ENCODE measurements at places on chromosomes 7 and 10.

DNA sequence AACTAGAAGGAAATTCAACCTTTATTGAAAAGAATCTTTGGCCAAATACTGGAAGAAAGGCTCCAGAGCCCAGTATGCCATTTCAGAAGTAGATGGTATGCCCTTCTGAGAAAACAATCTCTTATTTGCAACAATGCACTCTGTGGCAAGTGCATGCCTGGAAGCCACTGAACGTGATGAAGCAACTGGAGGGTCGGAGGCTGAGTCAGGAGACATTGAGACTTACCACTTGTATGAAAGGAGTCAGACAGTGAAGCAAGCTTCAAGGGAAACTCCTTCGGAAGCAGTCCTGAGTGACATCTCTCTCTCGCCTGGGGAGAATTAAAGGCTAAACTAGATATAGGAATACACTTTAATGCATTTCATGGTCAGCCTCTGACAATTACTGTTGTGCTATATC, 353.7 kb downstream of the NRG3 start:
- no peak for DNase-seq

GRCh38 chr10:46540412-46541016, 15.9 kb downstream of the GPRIN2 start:
- DNase-seq: peak; percentile 16

GRCh38 chr7:105879782-105880181, 3.4 kb upstream of the ATXN7L1 start:
- no peak for DNase-seq

DNA sequence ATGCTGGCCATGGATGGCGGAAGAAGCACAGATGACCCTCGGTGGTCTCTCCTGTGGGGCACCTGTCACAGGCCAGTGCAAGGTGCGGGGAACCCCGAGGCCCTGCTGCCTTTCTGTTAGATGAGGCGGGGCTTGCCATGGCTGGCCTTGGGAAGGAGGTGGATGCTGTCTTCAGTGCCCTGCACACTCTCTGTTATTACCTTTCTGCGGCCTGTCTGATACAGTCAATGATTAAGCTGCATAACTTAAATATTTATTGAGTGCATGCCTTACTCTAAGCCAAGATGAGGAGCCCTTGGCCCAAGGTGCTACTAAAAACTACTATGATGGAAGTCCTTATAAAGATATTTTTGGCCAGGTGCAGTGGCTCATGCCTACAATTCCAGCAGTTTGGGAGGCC, 36.7 kb upstream of the MNX1 start:
- no peak for DNase-seq

DNA sequence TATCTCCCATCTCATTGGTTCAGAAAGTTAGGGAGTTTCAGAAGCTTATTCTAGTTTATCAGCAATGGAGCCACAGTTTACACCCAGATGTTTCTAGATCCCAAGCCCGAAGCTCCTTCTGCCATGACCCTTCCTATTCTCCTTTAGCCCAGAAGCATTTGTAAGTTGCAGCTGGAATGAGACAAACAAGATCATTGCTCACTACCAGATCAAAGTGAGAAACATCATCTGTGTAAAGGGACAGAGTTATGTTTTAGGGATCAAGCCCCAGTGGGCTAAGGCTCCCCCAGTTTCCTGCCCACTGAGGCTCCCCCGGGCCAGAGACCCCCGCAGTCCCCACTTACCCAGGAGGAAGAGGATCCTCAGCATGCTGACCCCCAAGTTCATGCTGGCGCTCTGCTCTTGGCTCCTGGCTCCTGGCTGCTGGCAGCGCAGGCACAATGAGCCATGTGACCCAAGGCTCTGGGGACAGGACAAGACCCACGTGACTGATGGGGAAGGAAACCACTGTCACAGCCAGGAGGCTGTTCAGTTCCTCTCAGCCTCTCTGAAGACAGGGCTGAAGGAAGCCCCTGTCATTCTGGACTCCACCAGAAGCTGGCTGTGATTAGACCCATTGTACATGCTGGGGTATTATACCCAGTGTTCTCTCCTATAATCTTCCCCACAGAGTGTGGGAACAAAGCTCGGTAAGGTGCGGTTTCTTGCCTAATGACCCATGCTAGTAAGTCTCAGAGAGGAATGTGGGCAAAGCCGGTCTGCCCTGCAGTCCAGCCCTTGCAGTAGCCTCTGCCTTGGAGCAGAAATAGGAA, at the start of gene TMEM273:
TSS of gene TMEM273 (minus strand) at position 442 of the 812 bp plus-strand sequence. CDS start at position 387, 55 bp downstream.
- DNase-seq: no peak

DNA sequence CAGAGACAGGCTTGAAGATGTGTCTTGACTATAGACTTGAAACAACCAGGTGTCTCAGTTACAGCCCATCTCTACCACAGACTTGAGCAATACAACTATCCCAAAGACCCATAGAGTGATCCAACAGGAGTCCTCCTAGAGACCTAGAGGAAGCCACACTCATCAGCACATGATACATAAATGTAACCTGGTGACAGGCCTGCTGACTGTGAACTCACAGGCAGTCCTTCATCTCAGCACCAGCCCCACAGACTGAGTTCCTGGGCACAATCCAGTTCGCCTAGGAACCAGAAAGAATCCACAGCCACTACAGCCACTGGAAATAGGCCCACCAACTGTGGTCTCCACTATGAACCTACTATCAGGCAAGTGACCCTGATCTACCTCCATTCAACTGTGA, 121.3 kb downstream of the MACC1 start:
- no peak for DNase-seq

DNA sequence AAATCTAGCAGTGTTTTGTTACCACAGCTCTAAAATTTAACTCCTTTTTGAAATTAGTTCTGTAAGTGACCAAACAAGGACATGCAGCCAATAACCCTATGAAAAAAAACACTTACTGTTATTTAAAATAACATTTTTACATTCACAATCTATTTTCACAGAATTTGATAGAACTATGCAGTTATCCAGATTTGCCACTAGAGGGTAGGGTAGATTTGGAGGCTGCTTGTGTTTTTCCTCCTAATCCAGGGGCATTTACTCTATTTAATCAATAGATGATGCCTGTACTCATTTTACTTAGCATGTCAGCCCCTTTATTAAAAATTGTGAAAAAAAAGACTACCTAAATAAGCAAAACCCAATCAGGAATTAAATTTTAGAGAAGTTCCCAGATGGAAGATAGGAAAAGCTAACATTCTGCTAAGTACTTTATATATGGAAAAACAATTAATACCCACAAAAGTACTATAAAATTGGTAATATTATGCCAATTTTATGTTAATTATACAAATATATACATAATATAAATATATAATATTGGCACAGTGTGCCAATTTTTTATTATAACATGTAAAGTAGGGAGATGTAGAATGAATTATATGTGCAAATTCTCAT, 18.1 kb upstream of the LIPK start:
- no peak for DNase-seq

DNA sequence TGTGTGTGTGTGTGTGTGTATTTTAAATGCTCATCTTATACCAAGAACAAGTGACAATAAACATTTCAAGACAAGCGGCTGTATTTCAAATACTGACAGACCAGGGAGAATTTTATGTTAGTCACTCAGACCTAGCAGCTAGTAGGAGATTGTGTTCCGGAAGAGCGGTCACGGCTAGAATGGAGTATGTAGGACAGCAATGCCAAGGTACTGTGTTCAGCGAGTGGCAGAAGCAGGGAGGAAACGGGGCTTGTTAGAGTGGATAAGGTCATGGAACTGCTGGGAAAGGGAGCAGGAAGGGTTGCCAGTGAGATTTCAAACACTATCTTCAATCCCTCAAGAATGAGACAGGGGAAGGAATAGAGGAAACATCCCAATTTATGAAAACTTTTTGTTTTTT, 260.5 kb upstream of the PITRM1 start:
- no peak for DNase-seq

DNA sequence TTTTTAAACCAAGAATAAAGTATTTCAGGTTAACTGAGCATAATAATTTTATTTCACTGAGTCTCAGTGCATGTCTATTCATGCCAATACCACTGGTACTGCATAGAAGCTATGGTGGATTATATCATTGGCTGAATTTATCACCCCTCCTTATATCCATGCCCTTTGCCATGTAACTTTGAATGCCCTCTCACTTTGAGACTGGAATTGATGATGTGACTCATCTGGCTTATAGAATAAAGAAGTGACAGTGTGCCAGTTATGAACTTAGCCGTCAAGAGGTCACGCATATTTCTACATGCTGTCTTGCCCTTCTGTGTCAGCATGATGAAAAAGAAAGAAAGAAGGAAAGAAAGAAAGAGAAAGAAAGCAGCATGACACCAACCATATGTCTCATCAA, 20.7 kb upstream of the ABLIM1 start:
- DNase-seq: no peak

DNA sequence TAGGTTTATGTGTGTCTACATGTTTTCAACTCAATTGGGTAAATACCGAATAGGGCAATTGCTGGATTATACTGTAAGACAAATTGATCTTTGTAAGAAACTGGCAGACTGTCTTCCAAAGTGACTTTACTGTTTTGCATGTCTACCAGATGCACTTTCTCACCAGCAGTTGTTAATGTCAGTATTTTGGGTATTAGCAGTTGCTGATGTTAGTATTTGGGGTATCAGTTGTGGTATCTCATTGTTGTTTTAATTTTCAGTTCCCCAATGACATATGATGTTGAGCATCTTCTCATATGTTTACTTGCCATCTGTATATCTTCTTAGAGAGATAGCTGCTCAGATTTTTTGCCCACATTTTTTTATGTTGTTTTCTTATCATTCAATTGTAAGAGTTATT, 10.6 kb downstream of the PDE6C start:
- DNase-seq: no peak

- no peak for DNase-seq
Measured at GRCh38 chr7:39633563-39634477, 10.4 kb downstream of the RALA start.

DNA sequence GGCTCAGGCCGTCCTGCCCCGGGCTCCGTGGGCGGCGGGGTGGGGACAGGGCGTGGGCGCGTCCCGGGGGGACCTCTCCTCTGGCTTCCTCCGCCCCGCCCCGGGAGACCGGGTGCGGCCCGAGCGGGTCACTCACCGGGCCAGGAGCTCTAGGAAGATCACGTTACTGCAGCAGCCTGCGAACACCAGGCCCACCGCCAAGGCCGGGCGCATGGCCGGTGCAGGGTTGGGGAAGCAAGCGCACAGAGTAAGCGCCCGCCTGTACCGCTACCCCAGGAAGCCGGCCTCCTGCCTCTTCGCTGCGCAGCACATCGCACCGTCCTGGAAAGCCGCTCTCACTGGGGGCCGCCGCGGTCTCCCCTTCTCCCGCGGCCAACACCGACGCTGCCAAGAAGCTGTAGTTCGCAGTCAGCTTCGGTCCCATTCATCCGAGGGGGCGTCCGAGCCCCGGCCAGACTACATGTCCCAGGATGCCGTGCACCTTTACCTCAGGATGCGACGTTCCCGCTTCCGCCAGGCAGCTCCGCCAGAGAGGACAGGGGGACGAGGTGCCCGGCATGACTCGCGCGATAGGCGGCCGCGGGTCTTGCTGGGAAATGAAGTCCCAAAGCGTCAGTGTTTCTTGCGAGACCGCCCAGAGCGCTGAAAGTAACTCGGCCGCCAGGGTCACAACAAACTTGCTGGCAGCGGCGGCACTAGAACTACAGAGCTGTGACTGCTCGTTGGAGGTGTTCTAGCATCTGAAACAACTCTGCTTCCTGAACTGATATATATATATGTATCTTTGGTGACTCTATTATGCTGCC, at the start of gene SLC35B4:
TSS of gene SLC35B4 (minus strand) at position 392 of the 806 bp plus-strand sequence. CDS start at position 213, 179 bp downstream.
- DNase-seq: peak; percentile 91

DNA sequence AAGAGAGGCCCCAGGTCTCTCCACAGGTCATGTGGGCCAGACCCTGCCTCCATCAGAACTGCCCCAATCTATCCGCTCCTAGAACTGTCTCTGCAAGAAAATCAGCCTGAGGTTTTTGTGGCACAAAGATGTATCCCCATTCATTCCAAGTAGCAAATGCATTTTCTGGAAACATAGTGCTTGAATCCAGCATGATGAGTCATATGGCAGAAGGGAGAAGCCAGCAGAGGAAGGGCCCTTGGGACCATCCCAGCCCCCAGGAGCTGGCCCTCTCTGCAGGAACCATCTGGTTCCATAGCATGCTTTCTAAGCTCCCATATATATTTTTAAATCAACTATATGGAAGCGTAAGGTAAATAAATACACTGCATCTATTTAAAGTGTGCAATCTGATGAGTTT, 563.2 kb downstream of the GALNT17 start:
- no peak for DNase-seq

DNA sequence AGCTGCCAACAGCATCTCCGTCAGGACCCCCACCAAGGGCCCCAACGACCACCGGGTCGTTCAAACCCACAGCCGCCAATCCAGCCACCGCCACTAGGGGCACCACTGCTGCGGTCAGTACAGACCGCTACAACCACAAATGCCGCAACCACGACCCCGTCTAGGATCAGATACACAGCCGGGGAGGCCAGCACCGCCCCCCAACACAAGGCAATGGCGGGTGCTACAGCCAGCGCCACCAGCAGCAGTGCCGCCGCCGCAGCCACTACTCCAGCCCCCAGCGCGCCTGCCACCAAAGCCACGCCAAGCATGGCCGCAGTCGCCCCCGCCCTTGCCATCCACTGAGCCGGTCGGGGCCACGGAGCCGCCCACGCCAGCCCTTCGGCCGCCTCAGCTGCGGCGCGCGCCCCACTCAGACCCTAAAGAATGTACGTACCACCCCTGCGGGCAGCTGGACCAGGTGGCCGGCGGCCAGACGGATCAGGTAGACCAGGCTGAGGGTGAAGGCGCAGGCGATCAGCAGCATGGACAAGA, 473 bp downstream of the CYP51A1 start:
- peak; percentile 71 for DNase-seq

DNA sequence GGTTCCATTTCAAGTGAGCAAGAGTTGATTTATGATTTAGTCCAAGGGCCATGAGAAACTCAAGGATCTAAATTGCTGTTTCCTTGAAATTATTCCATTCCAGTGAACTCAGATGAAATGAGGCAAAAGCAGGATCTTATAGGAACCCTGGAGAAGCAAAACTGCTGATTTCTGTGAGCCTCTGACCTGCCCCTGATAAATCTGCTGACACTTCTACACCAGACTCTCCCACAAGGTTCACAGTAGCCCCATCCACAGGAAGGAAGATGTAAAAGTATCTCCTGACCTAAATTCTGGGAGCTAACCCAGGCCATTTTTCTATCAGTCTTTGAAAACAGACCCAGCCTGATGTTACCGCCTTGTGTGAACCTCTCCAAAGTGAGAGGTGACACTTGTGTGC, 987.6 kb upstream of the AUTS2 start:
- no peak for DNase-seq

GRCh38 chr10:129759214-129760002, 204.7 kb downstream of the EBF3 start:
- no peak for DNase-seq

DNA sequence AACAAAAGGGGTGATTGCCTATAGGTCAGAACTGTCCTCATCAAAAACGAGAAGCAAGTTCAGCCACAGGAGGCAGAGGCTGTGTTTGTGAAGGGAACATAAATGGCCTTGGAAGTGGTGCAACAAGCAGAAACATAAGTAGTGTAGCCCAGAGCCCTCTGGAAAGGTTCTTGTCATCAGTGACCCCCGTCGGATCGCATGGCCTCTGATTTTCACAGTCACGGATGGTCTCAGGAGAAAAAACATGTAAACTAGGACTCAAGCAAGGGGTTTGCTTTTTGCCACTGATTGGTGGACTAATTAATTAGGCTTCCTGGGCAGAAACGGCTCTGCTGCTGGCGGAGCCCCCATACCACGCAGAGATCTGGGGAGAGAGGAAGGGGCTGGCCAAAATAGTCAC, 496.5 kb upstream of the MKI67 start:
- no peak for DNase-seq

Data from activated CD4-positive, CD25-positive, alpha-beta regulatory T cell treated with anti-CD3 and anti-CD28 coated beads, Interleukin-2, amount 50 U/mL, for 72 hours (primary cell).